ENCODE measurements at places on chromosomes 7 and 10. TPM values are rescaled to one million over a fixed set of nuclear protein-coding genes. Genes with fewer than 3 reads are reported as not detected.

DNA sequence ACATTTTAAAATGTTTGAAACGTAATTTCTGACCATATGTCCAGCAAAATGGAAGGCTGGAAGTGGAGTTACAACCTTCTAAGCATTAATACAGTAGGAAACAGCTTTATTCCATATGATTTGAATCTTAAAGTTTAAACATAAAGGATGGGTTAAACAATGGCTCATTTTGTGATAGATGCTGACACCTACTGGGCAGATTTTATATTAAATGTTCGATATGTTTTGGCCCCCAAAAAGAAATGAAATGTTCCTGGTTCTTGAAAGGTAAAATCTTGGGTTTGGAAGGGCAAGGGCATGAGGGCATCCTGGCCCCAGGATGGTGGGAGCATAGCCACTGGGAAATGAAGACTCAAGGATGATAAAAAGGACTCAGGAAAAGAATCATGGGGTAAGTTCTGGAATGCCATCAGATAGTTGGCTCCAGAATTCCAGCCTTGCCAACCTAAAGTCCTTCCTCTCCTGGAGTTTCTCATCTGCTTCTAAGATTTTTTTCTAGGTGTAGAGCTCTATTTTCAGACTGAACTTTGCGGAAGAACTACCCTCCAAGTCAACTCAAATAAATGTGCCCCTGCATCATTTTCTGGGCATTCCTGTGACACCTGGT, 34.6 kb upstream of the SLC35G1 start:
- H3K27me3 ChIP-seq = no peaks in the 10 kb centered on the region
- H3K4me1 ChIP-seq = no peaks in the 10 kb centered on the region
- H3K36me3 ChIP-seq = no peaks in the 10 kb centered on the region
- no peak overlapping the region for H3K27ac ChIP-seq
- DNase-seq = no peak
- no peak overlapping the region for H3K4me3 ChIP-seq

DNA sequence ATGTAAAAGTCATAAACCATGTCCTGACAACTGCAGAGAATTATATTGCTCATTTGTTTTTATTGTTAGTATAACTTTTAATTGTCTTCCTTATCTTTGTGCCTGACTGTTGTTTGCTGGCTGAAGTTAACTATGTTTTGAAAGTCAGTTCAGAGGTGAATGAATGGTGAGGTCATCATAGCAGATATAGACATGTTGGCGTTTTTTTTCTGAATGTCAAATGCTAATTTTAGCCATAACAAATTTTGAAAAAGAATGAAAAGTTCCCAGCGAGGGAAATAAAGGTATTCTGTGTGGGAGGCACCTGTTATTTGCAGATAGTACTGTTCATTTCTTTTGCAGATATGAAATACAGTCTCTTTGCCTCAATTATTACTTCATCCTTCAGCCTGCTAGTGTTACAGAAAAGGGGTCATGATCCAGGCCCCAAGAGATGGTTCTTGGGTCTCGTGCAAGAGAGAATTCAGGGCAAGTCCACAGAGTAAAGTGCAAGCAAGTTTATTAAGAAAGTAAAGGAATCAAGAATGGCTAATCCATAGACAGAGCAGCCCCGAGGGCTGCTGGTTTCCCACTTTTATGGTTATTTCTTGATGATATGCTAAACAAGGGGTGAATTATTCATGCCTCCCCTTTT, 96.5 kb downstream of the CAMK1D start:
- DNase-seq = no peak
- H3K4me1 ChIP-seq = peaks cover 17% of the 10 kb centered on the region
- no peaks in the 10 kb centered on the region for H3K36me3 ChIP-seq
- H3K27ac ChIP-seq = no peak overlapping the region
- H3K4me3 ChIP-seq = no peak overlapping the region

DNA sequence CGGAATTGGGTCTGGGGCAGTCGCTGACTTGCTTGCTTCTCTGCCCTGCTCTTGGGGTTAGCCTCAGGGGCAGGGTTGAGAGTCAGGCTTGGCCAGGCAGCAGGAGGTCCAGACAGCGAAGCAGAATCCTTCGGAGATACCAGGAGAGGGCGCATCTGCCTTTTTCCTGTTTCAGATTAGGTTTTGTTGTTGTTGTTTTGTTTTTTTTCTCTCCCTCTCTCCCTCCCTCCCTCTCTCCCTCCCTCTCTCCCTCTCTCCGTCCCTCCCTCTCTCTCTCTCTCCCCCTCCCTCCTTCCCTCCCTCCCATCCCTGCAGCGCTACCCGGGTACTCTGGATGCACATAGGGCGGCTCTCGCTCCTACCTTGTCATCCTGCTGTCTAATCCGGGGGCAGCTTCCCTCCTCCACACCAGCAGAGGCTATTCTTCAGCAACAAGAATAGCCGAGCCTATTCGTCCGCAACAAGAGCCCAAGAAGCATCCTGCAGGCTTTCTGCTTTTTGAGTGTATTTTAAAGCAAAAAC, 758 bp upstream of the OPTN start:
- H3K27me3 ChIP-seq = no peaks in the 10 kb centered on the region
- peak; percentile 70 for DNase-seq
- peaks cover 19% of the 10 kb centered on the region for H3K36me3 ChIP-seq
- H3K4me1 ChIP-seq = peaks cover 36% of the 10 kb centered on the region
- peak overlapping the region; percentile 86 for H3K4me3 ChIP-seq

- H3K27ac ChIP-seq = no peak overlapping the region
- no peaks in the 10 kb centered on the region for H3K4me1 ChIP-seq
- H3K4me3 ChIP-seq = no peak overlapping the region
- DNase-seq = no peak
Measured at GRCh38 chr10:12056748-12057147, 12.0 kb upstream of the DHTKD1 start.

- no peak overlapping the region for H3K4me3 ChIP-seq
- no peaks in the 10 kb centered on the region for H3K27me3 ChIP-seq
- H3K36me3 ChIP-seq = no peaks in the 10 kb centered on the region
- no peak for DNase-seq
- H3K27ac ChIP-seq = no peak overlapping the region
Measured at GRCh38 chr7:33761449-33762080, 143.8 kb upstream of the BMPER start.

IGF2BP3 gene
- total RNA-seq = 0.52 TPM

MEOX2 gene
- total RNA-seq = not detected

RNF32 gene
- total RNA-seq = 1.4 TPM

DNA sequence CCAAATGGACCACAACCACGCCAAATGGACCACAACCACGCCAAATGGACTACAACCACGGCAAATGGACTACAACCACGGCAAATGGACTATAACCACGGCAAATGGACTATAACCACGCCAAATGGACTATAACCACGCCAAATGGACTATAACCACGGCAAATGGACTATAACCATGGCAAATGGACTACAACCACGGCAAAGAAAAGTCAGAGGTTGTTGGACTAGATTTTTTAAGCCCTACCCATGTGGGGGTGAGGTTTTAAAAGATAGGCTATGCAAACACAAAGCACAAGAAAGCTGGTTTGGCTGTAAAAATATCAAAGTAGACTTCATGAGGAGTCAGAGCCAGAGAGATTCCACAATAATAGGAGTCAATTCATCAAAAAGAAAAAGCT, 55.8 kb downstream of the NCAPG2 start:
- peaks cover 80% of the 10 kb centered on the region for H3K36me3 ChIP-seq
- no peaks in the 10 kb centered on the region for H3K27me3 ChIP-seq
- peaks cover 9% of the 10 kb centered on the region for H3K4me1 ChIP-seq
- no peak overlapping the region for H3K27ac ChIP-seq

SOSTDC1 gene
- not detected for total RNA-seq

DNA sequence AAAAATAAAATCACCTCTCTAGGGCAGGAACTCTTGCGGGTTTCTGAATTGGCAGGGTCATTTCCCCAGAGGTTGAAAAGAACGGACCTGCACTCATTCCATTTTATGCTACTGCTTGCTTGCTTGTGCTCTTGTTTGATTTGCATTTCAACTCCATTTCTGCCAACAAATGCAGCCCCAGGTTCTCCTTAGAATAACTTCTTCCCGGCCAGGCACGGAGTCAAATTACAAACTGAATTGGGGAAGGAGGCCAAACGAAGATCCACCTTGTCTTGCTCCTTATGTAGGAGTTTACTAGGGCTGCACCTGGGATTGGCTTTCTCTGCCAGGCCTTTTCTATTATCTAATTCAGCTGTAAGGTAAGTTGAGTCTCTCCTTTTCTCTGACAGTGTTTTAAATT, 79.6 kb downstream of the HGF start:
- H3K36me3 ChIP-seq = no peaks in the 10 kb centered on the region
- no peak overlapping the region for H3K27ac ChIP-seq
- no peak overlapping the region for H3K4me3 ChIP-seq
- no peak for DNase-seq

GRCh38 chr7:34755008-34755407, 97.0 kb downstream of the NPSR1 start:
- no peaks in the 10 kb centered on the region for H3K27me3 ChIP-seq
- no peak for DNase-seq
- H3K4me1 ChIP-seq = no peaks in the 10 kb centered on the region
- no peak overlapping the region for H3K4me3 ChIP-seq
- no peak overlapping the region for H3K27ac ChIP-seq
- no peaks in the 10 kb centered on the region for H3K36me3 ChIP-seq

DNA sequence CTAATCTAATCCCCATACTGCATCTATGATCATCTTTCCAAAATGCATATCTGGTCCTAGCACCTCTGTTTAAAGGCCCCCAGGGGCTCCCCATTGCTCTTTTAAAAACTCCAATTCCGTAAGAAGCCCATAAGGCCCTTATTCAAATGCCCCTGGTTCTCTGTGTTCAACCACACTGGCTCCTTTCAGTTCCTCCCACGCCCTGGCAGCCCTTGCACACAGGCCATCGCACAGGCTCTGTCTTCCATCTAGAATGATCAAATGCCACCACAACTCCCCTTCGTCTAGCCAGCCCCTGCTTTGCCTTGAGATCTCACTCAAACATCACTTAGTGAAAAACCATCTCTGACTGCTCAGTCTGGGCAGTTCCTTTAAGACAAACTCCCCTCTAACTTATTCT, 112.9 kb upstream of the LYZL2 start:
- no peak for DNase-seq
- peaks cover 18% of the 10 kb centered on the region for H3K4me1 ChIP-seq
- no peak overlapping the region for H3K4me3 ChIP-seq
- no peak overlapping the region for H3K27ac ChIP-seq
- H3K27me3 ChIP-seq = no peaks in the 10 kb centered on the region
- H3K36me3 ChIP-seq = no peaks in the 10 kb centered on the region

DNA sequence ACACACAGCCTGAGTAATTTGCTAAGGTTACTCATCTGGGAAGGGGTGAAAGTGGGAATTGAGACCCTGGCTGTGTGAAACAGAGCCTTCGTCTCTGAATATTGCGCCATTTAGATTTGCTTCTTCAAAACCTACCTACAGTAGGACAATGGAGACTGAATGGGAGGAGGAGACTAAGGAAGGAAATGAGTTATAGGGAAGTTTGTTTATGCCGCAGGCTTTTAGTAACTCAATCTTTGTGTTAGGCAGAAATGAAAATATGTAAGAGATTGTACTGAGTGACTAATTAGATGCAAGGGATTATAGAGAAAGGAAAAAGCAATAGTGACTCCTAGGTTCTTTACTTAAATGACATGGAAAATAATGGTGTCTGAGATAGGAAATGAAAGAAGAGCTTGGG, 80.2 kb downstream of the KCND2 start:
- no peak overlapping the region for H3K4me3 ChIP-seq
- no peaks in the 10 kb centered on the region for H3K27me3 ChIP-seq
- H3K4me1 ChIP-seq = no peaks in the 10 kb centered on the region
- H3K27ac ChIP-seq = no peak overlapping the region
- H3K36me3 ChIP-seq = no peaks in the 10 kb centered on the region

DNA sequence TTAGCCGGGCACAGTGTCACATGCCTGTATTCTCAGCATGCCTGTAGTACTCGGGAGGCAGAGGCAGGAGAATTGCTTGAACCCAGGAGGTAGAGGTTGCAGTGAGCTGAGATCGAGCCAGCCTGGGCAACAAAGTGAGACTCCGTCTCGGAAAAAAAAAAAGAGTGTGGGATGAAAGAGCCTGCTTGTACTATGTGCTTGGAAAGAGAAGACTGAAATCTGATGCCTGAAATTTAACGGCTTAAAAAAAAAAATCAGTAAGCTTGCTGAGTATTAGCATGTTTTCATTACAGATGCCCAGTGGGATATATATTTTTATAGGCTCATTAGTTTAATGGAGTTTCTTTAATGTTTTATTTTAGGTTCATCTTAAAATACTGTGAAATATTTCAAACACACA, 4.2 kb downstream of the NT5C2 start:
- H3K27ac ChIP-seq = no peak overlapping the region
- no peak overlapping the region for H3K4me3 ChIP-seq
- DNase-seq = no peak
- H3K27me3 ChIP-seq = no peaks in the 10 kb centered on the region

GRCh38 chr10:62815381-62816075, 638 bp downstream of the EGR2 start:
- peaks cover 49% of the 10 kb centered on the region for H3K27me3 ChIP-seq
- peak overlapping the region; percentile 97 for H3K27ac ChIP-seq
- H3K4me3 ChIP-seq = peak overlapping the region; percentile 88
- DNase-seq = peak; percentile 23

GRCh38 chr10:68668231-68668630, 52.8 kb upstream of the CCAR1 start:
- no peaks in the 10 kb centered on the region for H3K27me3 ChIP-seq
- DNase-seq = no peak
- H3K36me3 ChIP-seq = peaks cover 10% of the 10 kb centered on the region
- H3K27ac ChIP-seq = no peak overlapping the region
- H3K4me3 ChIP-seq = no peak overlapping the region
- H3K4me1 ChIP-seq = no peaks in the 10 kb centered on the region

DNA sequence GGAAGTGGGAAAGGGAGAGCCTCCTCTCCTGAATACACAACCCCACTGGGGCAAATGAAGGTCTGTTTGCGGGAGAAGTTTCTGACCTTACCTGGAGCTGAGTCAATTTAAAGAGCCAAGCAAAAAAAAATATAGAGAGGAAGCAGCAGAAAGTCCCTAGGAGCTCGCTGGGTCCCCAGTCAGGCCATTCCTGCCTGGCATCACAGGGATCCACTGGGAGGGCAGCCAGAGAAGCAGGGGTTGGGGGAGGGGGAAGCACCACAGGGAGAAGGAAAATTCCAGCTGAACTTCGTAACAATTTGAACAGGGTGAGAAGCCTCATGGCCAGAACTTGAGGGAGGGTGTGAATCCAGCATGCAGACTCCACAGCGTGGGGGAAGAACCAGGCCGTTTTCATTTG, 298.7 kb downstream of the LRRTM3 start:
- no peak overlapping the region for H3K27ac ChIP-seq
- H3K27me3 ChIP-seq = no peaks in the 10 kb centered on the region
- H3K36me3 ChIP-seq = no peaks in the 10 kb centered on the region
- DNase-seq = no peak
- no peaks in the 10 kb centered on the region for H3K4me1 ChIP-seq

GRM3 gene
- not detected for total RNA-seq

LMOD2 gene
- not detected for total RNA-seq

OPALIN gene
- not detected for total RNA-seq

CYP2C8 gene
- total RNA-seq = not detected

Measured in activated CD8-positive, alpha-beta T cell treated with anti-CD3 and anti-CD28 coated beads, Interleukin-2, amount 10 ng/mL, durations not matched to agents 7 days and 5 days (primary cell).